ENCODE measurements at places on chromosomes 16 and 17.
A peak's percentile ranks its signal among the peaks of the same experiment; 100 is the strongest.

- DNase-seq: no peak
These were observed 195.5 kb downstream of the RAB11FIP4 start for GRCh38 chr17:31586946-31587345.

GRCh38 chr17:79981090-79981489, 54.6 kb downstream of the TBC1D16 start:
- no peak for DNase-seq

GRCh38 chr16:24516900-24517669, 22.3 kb upstream of the RBBP6 start:
- DNase-seq: peak; percentile 79

GRCh38 chr16:70705056-70705455, 19.2 kb upstream of the MTSS2 start:
- no peak for DNase-seq

DNA sequence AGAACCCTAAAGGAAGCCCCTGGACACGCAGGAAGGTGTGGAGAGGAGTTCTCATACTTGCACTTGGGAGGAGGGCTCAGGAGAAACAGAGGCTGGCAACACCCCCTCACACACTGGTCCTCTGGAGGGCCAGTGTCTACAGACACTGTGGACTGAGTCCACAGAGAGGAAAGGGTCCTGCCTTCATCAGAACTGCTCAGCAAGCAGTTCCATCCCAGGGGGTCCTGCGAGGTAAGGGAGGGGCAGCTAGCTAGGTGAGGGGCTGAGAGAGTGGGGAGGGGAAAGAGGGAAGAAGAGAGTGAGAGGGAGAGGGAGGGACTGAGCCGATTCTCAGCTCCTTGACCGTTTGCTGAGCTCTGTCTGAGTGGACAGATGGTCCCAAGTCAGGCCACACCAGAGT, 17.7 kb upstream of the MEOX1 start:
- DNase-seq: no peak

GRCh38 chr16:15765880-15766279, 90.9 kb downstream of the MYH11 start:
- peak; percentile 40 for DNase-seq

DNA sequence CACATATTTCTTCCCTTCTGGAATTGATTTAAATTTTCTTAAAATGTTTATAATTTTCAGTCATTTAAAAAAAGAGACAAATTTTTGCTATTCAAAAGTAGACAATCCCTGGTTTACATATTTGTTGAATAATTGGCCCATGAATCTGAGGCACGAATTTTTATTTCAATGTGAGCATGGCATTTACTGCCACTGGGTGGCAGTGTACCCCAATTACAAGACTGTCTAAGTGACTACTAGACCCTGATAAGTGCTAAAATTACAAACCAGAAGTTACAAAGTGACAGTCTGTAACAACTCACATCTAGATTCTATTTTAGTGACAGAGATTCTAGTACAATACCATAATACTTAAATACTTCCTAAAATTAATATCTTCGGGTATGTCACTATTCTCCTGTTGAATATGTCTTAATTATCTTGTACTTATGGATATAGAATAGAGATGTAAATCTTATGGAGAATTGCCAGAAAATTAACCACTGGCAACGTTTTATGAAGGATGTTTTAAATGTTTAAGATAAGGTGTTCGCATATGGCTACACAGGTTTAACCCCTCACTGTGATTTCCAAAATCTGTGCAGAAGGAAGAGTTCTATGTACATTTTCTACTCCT, 235.8 kb downstream of the MAP2K4 start:
- DNase-seq: no peak

DNA sequence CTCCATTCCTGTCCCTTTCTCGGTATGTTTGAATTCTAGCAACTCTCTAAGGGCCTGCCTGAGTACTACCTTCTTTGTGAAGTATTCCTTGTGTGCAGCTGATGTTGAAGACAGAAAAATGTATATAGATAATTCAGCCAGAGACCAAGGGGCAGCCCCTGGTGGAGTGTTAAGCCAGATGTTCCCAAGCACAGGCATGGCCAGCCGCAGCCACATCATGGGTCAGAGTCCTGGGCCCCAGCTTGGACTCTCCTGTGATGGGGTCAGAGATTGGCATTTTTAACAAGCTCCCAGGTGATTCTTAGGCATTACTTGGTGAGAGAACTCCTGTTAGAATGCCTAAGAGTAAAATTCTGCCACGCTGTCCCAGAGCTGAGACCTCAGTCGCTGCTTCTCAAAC, 100.8 kb downstream of the IRF8 start:
- no peak for DNase-seq
